ENCODE measurements at places on chromosomes 1 and 21.

DNA sequence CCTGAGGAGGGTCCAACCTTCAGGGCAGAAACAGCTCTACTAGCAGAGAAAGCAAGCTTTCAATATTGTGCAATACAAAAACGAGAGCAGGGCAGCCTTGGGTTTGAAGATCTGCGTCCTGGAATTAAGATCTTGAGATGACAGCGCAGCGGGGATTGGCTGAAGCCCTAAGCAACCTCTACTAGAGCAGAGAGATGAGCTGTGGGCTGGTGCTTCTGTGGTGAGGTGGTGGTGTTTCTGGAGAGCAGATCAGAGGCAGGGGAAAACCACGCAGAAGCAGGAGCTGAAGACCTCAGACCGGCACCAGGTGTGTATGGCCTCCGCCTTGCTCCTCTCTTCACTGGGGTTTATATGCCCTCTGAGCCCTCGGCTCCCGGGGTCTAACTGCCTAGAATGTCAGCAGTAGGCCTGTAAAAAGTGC is 12.5 kb downstream of the TRAF3IP3 start:
- DNase-seq = no peak

GRCh38 chr1:172450524-172450885 is 6.6 kb upstream of the PIGC start:
- DNase-seq = no peak

DNA sequence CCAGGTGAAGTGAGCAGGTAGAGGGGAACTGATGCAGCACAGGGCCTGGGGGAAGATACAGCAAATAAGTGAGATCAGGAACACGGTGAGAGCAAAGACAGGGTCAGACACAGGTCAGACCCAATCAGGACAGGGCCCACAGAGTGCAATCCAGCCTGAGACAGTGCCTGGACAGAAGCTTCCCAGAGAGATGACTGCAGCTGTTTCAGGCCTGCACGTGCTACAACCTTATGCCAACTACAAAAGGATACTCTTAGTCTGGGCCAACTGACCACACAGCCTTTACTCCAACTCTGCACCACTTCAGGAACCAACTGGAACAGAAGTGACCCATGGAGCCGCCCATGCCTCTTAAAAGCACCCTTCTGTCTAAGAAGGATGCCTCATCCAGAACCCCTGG is 228.0 kb downstream of the TOMM20 start:
- no peak for DNase-seq

GRCh38 chr1:58866578-58866977 is 82.7 kb upstream of the JUN start:
- no peak for DNase-seq

DNA sequence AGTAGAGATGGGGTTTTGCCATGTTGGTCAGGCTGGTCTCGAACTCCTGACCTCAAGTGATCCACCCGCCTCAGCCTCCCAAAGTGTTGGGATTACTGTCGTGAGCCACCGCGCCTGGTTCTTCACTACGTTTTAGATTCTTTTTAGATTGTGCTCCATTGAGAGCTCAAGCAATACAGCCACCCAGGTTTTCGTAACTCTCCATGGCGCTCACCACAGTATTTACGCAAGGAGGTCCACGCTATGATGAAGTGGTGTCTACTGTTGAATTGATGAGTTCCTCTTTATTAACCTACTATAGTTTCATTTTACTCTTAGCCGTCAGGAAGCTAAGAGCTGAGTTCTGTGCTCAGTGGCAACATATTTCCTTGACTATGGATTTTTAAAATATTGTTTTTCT is 1.8 kb upstream of the KIF1B start:
- no peak for DNase-seq

- DNase-seq = no peak
These were observed 21.1 kb downstream of the OLFML3 start for GRCh38 chr1:114000406-114000805.

DNA sequence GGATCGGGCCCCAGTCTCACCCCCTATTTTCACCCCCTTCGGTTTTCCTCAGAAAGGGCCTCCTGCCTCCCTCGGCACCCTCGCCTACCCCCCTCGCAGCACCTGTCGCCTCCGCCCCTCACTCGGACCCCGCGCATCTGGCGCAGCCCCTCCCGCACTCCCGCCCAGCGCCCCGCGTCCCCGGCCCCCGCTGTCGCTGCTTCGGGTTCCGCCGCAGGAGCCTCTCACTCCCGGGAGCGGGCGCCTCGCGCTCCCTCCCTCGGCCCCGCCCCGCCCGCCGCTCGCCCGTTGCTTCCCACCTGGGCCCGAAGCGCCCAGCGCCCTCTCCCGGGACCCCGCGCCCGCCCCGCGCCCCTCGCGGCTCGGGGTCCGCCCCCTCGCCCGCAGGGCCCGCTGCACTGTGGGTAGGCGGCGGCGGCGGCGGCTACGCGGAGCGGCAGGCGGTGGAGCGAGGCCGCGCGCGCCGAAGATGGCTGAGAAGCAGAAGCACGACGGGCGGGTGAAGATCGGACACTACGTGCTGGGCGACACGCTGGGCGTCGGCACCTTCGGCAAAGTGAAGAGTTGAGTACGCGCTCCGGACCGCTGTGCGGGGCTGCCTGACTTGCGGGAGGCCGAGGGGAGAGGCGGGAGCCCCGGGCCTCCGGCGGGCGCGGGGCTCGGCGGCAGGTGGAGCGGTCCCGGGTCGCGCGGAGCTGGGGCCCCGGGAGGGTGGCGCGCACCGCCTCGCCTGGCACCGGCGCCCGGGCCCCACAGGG is at the start of gene PRKAA2:
PRKAA2 (plus strand) TSS at position 396 of the 758 bp plus-strand sequence; CDS start at position 470, 74 bp downstream.
- DNase-seq = peak; percentile 46

DNA sequence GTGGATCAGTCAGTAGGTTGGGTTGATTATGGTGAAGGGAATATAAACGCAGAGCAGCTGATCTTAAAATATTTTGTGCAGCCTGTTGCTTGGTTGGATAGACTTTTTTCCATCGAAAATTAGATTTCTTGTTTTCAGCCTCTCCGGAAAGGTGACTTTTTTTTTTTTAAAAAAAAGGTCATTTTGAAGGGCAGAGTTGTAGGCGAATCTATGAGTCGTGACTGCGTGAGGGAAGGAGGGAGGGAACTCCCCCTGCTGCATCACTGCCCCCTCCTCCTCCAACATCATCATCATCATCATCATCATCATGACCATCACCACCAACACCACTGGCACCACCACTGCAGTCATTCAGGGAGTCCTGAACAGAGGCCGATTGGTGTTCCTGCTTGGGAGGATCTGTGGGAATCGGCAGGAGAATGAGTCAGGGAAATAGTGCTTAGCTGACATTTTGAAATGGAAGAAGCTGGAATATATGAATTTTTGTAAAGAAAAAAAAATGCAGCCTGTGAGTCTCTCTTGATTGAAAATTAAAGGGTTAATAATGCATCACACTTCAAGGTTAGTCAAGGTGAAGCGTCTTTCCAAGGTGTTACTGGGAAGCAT is 1.2 kb downstream of the ATP1B1 start:
- DNase-seq = peak; percentile 70

- DNase-seq = no peak
These were observed 1.2 kb downstream of the CCNL2 start for GRCh38 chr1:1397839-1398523.

- peak; percentile 14 for DNase-seq
These were observed at the start of gene LRRC7 for GRCh38 chr1:69567652-69568420. TSS of gene LRRC7 (plus strand) at chr1:69567922. CDS start at chr1:69568640, 718 bp downstream.

GRCh38 chr1:226632922-226633351 is 84.4 kb downstream of the STUM start:
- no peak for DNase-seq

GRCh38 chr1:172373864-172374263 is 46.6 kb upstream of the C1orf105 start:
- DNase-seq = peak; percentile 32

GRCh38 chr1:7692005-7692404 is 79.1 kb upstream of the VAMP3 start:
- no peak for DNase-seq

GRCh38 chr1:7469255-7469938 is 301.7 kb upstream of the VAMP3 start:
- DNase-seq = peak; percentile 90

- peak; percentile 39 for DNase-seq
These were observed 495 bp upstream of the NTRK1 start for GRCh38 chr1:156860113-156860627.

DNA sequence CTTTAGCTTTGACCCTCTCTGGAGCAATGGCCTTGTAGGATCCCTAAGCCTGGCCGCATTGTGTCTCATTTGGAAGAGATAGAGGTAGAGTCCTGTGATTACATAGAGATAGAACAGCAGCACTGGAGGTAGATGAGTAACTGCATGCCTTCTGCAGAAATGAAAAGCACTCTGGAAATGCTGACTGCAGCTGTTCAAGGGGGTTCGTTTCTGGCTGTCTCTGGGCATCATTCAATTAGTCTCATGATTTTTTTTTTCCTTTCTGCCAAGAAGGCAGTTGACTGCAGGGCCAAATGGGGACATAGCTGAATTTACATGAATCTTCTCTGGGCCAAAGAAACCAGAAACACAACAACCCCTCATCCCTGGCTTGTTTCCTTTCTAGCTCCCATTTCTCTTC is 28.1 kb upstream of the SNX27 start:
- no peak for DNase-seq

DNA sequence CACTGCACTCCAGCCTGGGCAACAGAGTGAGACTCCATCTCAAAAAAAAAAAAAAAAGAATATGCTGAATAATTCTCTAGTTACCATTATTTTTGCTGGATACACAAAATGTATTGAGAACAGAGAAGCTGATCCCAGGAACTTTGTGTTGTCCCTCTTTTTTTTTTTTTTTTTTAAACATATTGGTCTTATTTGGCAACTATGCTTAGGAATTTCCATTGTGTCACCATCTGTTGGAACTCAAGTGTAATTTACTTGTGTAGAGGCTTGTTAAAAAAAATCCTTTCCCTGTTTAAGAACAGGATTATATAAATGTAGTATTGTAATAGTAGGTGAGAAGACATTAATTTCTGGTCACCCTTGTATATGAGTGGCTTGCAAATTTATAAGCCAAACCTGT is 28.6 kb downstream of the CAMSAP2 start:
- no peak for DNase-seq

- peak; percentile 74 for DNase-seq
These were observed 394.8 kb downstream of the USP25 start for GRCh38 chr21:16124378-16125138.

DNA sequence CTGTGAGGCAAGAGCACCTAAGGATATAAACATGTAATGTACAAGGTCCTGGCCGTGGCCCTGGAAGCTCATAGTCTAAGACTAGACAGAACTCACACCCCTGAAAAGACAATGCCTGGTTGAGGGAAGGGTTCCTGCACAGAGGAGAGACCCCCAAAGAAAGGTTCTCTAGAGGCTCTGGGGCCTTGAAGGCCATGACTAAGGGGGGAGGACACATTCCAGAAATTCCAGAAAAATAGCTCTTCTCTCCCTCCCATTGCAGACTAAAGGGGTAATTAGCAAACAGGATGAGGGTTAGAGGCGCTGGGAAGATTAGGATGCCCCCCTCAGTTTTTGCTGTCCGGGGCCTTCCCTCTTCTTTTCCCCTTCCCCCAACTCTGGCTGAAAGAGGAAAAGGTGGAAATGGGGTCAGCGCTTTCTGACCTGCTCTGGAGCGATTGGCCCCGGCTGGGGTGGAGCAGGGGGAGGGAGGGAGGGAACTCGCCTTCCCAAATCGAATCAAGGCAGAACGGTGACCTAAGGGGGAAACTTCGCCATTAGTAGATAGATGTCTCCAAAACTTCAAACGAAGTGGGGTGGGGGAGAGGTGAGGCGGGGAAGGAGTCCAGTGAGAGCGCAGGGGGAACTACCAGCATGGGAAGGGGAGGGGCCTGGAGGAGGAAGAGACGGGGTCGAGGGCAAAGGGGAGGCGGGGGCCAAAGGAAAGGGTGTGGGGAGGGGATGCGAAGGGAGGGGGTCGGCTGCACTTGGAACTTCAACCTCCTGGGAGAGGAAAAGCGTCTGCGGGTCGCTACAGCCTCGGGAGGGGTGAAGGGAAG is 11.8 kb downstream of the PAX7 start:
- no peak for DNase-seq

DNA sequence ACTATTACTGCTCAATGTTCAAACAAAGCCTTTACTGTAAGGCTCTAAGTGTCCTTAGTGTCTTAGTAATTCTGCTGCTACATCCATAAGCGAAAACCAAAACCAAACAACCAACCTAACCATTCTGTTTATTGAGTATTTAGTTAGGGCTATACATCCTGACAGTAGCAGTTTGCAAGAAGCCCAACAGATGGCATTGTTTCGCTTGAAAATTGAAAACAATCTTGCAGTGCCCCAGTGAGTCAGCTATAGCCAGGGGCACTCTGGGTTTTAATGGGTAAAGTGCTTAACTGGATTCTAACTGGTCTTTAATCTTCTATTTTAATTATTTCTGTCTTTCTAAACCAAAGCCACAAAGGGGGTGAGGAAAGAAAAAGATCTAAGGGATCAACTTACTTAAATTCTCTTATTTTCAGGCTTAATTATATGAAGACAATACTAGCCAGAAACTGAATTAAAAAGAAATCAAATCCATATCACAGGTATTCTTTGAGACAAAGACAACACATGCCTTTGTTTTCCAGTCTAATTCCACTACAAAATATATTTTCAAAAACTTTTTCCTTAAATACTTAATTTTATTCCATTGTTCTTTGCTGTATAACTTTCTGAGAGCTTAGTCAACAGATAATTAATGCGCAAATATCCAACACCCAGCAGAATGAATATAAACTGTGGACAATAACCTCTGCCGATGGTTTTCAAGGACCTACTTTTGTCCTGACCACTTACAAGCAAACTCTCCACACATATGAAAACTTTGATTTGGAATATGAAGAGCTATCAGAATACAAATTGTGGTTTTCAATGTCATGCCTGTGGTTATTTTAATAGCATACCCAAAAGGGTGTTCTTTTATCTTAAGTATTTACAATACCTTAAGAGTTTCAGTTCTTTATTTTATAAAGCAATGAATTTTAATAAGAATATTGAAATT is 15.2 kb downstream of the POGZ start:
- peak; percentile 91 for DNase-seq

GRCh38 chr21:26732432-26733221 is 112.6 kb downstream of the ADAMTS1 start:
- DNase-seq = peak; percentile 51

DNA sequence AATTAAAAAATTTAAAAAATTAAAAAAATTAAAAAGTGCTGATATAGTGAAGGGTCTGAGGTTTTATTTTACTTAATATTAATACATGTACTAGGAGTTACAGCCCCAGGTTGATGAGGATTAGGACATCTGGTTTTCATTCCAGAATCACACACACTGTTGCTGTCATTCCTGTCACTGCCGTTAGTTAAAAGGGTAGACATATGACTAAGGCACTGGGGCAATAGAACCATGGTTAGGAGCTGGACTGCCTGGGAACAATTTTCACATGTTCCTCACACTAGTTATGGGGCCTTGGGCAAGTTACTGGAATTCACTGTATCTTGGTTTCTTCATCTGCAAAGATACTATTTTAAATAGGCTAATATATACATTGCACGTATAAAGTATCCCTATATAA is 191.8 kb upstream of the DPYD start:
- peak; percentile 6 for DNase-seq

- DNase-seq = peak; percentile 61
These were observed 4.6 kb downstream of the JUN start for GRCh38 chr1:58779059-58779754.

DNA sequence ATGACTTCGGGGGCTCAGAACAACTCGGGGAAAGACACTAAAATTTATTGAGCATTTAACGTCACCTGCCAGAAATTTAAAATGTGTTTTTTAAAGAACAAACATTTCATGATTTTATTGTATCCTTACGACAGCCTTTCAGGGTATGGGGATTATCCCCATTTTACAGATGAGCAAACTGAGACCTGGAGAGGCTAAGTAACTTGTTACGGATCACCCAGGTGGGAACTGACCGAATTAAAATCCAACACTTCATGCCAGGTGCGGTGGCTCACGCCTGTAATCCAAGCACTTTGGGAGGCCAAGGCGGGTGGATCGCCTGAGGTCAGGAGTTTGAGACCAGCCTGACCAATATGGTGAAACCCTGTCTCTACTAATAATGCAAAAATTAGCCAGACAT is 50.9 kb downstream of the DISC1 start:
- no peak for DNase-seq
